ENCODE measurements at places on chromosomes 4 and X.

DNA sequence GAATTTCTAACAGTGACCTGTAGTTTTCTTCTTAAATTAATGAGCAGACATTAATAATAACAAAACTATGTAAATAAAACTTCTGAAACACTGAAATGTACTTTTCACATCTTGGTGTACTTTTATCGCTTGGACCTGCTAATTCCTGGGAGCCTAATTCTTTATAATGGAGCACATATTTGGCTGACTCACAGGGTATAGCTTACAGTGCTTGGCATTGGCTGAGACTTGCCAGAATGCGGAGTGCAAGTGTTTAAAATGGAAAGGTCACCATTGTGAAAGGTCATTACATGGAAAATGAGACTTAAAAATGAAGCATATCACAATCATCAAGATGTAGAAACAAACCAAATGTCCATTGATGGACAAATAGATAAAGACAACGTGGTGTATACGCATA is 137.3 kb upstream of the PDLIM3 start:
- DNase-seq: no peak

- no peak for DNase-seq
These were observed 129.5 kb downstream of the LARP7 start for GRCh38 chr4:112766422-112766821.

DNA sequence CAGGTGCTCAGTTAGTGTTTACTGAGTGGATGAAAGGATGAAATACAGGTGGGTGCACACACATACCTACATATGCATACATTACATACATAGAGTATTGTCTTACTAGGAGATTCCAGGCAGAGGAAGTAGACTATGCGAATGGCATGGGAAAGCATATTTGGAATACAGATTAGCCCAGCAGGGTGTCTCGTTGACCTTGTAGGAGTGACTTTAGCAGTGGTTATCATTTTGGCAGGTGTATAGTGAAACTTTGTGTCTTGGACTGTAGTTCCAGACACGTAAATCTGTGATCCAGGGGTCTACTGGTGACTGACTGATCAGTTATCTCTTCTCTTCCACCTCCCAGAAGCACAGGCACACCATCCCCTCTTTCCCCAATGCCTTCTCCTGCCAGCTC is 86.3 kb downstream of the KLHL8 start:
- no peak for DNase-seq

DNA sequence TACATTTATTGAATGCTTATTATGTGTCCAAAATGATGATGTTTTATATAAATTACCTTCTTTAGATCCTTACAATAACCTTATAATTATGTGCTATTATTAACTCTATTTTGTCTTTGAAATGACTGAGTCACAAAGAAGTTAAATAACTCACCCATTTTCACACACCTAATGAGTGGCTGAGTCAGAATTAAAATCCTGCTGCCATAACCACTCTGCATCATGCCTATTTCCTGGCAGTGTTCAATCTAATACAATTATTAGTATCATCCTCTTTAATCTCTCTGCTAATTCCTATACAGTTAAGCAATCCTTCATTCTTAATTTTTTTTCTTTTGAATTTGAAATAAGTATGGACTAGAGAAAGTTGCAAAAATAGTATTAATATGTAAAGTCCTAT is 342.9 kb downstream of the CFAP299 start:
- DNase-seq: no peak

- DNase-seq: no peak
These were observed 14.9 kb upstream of the PDZD4 start for GRCh38 chrX:153845195-153845594.

- DNase-seq: no peak
These were observed 430.3 kb downstream of the SPRY1 start for GRCh38 chr4:123826896-123827295.

DNA sequence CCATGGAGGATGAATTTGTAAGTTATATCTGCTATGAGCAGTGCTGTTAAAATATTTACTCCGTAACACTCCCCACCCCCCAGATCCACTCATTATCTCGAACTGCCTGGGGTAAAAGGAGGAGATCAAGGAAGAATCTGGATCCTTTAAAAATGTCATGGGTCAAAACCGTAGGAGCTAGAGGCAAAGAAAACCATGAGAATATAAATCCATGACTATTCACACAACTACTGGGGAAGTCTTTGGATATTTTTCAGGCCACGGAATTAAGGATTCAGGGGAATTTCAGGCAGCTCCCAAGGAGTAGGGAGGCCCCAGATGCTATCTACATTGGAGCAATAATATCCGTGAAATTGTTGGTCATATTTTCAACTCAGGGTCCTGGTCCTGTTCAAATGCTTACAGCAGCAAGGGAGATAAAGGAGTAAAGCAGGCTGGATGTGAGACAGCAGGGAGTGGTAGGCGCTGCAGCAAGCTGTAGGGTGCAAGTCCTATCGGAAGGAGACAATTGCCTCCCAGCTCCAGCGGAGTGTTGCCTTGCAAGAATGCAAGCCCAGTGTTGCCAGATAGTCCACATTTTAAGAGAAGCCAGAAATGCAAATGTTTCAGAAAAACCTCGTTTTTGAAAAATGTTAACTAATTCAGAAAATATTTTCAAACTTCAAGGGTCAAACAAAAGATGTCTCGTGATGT is 116.2 kb upstream of the KIT start:
- DNase-seq: no peak

- no peak for DNase-seq
These were observed 474.8 kb upstream of the SLIT2 start for GRCh38 chr4:19776929-19777328.

DNA sequence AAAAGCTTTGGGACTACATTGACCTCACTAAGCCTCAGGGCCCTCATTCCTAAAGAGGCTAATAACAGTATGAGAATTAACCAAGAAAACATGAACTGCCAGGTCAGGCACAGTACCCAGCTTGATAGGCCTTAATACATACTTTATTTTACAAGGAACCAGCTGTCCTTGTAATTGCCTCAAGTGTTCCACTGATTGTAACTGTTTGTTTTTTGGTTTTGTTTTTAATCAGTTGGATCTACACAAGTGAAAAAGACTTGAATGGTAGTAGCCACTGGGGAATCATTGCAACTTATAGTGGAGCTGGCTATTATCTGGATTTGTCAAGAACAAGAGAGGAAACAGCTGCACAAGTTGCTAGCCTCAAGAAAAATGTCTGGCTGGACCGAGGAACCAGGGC is 35.6 kb downstream of the PKD2 start:
- no peak for DNase-seq

GRCh38 chr4:185090592-185090991 is 52.5 kb upstream of the SLC25A4 start:
- no peak for DNase-seq
